ENCODE measurements at places on chromosomes 1 and 21. TPM values are rescaled to one million over a fixed set of nuclear protein-coding genes. Genes with fewer than 3 reads are reported as not detected.

MASP2 gene
- 0.31 TPM for total RNA-seq

CCDC185 gene
- not detected for total RNA-seq

UBXN10 gene
- not detected for total RNA-seq

RER1 gene
- 128 TPM for total RNA-seq

GSTM3 gene
- 24.6 TPM for total RNA-seq

TTC39A gene
- total RNA-seq: 1.7 TPM

ARHGEF16 gene
- total RNA-seq: 4.8 TPM

Measured in A549 treated with GW870086 at 1 μM for 4 hours (cell line).